ENCODE measurements at places on chromosomes 13 and 19. TPM values are rescaled to one million over a fixed set of nuclear protein-coding genes. Genes with fewer than 3 reads are reported as not detected.
A peak's percentile ranks its signal among the peaks of the same experiment; 100 is the strongest.

DNA sequence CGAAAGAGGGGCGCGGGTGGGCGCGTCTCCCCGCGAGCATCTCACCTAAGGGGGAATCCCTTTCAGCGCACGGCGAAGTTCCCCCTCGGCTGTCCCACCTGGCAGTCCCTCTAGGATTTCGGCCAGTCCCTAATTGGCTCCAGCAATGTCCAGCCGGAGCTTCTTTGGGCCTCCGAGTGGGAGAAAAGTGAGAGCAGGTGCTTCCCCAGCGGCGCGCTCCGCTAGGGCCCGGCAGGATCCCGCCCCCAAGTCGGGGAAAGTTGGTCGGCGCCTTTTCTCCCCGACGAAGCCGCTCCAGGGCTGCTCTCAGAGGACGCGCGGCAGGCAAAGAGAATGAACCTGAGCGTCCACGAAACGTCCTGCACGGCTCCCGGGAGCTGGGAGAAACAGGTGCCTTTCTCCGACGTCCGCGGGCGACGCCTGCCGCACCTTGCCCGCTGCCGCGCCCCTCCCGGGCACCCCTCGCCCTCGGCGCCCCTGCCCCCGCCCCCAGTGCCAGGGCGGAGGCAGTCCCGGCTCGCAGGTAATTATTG is 366 bp upstream of the KL start:
- peaks cover 10% of the 10 kb centered on the region for H3K4me1 ChIP-seq
- peaks cover 13% of the 10 kb centered on the region for H3K27me3 ChIP-seq
- H3K4me3 ChIP-seq: no peak overlapping the region

DNA sequence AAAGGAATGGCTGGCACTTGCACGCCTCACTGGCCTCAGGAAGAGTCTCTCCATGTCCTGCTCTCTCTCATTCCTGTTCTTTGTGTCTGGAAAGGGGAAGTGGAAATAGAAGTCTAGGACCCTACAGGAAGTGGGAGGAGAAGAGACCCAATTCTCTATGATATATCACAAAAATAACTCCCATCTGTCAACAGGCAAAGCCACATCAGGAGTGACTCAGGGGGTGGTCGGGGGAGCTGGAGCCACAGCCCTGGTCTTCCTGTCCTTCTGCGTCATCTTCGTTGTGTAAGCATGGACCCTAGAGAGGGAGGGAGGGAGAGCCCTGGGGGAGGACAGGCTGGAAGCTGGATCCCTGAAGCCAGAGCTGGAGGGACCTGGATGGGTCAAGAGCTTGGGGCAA is 3.0 kb downstream of the SIGLEC9 start:
- H3K36me3 ChIP-seq: peaks cover 5% of the 10 kb centered on the region
- peaks cover 98% of the 10 kb centered on the region for H3K4me1 ChIP-seq
- peak overlapping the region; percentile 73 for H3K27ac ChIP-seq
- DNase-seq: no peak

DNA sequence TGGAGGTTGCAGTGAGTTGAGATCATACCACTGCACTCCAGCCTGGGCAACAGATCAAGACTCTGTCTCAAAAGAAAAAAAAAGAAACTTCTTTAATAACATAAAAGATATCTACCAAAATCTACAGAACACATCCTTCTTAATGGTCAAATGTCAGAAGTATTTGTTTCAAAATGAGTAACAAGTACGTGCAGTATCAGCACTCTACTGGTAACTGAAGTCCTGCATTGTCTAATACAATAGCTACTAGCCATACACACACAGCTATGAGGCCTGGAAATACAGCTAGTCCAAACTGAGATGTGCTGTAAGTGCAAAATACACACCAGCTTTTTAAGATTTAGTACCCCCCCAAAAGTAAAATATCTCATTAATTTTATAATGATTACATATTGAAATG is 88.1 kb downstream of the TSC22D1 start:
- no peaks in the 10 kb centered on the region for H3K27me3 ChIP-seq
- H3K4me3 ChIP-seq: no peak overlapping the region
- no peak for DNase-seq
- H3K4me1 ChIP-seq: no peaks in the 10 kb centered on the region

DNA sequence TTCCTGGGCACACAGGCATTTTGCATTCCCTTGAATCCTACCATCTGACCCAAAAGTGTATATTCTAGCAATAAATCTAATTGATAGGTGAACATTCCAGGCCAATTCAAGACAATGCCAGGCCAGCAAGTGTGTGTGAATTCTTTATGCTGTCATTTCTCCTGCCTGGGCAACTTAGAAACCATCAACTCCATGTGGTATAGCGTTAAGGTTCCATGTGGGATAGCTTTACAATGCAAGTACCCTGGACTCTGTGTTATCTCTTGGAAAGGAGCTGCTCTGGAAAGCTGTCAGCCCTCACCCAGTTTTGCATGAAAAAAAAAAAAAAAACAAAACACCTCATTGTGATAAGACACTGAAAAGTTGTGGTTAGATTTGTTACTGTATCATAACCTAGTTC is 15.6 kb upstream of the FLT1 start:
- DNase-seq: no peak
- no peaks in the 10 kb centered on the region for H3K36me3 ChIP-seq
- no peak overlapping the region for H3K27ac ChIP-seq
- no peaks in the 10 kb centered on the region for H3K27me3 ChIP-seq
- H3K4me3 ChIP-seq: no peak overlapping the region

- no peaks in the 10 kb centered on the region for H3K4me1 ChIP-seq
- no peaks in the 10 kb centered on the region for H3K36me3 ChIP-seq
- H3K27me3 ChIP-seq: no peaks in the 10 kb centered on the region
- H3K27ac ChIP-seq: no peak overlapping the region
- DNase-seq: no peak
- no peak overlapping the region for H3K4me3 ChIP-seq
Measured at GRCh38 chr13:72156760-72157159, 289.8 kb upstream of the DACH1 start.

Gene CABP5
- total RNA-seq: 0.38 TPM

Gene ZNF229
- total RNA-seq: 0.15 TPM
